Stimulated activated CD8-positive, alpha-beta memory T cell treated with anti-CD3 and anti-CD28 coated beads, Interleukin-15, amount 100 ng/mL, for 1 hour (primary cell): ENCODE measurements at places on chromosomes 12 and 14.

GRCh38 chr12:66188584-66189485 lies at the start of gene IRAK3:
IRAK3 (plus strand) TSS chr12:66189214; CDS start chr12:66189300, 86 bp downstream.
- DNase-seq, result no peak

GRCh38 chr14:102729825-102730224 lies 47.4 kb upstream of the TRAF3 start:
- no peak for DNase-seq

GRCh38 chr14:54189333-54189732 lies 207.5 kb upstream of the CDKN3 start:
- no peak for DNase-seq

GRCh38 chr14:35342489-35343010 lies 50.4 kb downstream of the PSMA6 start:
- DNase-seq, result no peak
